ENCODE measurements at places on chromosomes 4 and X. TPM values are rescaled to one million over a fixed set of nuclear protein-coding genes. Genes with fewer than 3 reads are reported as not detected.

DNA sequence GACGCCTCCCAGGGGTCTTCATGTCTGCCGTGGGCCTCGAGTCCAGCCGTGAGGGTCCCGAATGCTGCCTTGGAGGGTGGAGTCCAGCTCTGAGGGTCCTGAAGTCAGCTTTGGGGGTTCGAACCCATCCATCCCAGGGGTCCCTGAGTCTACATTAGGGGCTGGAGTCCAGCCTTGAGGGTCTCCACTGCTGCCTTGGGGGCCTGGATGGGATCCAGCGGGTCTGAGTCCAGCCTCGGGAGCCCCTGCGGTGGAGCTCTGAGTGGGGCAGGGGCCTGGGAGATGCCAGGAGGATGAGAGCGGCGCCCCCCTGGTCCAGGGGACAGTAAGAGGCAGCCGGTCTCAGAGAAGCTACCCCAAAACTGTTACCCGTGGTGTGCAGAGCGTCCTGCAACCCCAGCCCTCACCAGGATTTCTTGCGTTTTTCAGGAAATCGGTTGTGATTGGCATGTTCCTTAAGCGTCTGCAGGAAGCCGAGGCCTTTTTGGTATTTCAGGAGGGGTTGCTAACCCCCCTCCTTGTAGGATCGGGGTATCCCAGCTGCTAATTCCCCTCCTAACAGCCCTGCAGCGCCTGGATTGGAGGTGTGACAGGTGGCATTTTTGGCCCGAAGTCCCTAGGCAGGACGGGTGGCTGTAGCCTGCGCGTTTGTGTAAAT lies 1.7 kb upstream of the GTPBP6 start:
- DNase-seq, result no peak

DNA sequence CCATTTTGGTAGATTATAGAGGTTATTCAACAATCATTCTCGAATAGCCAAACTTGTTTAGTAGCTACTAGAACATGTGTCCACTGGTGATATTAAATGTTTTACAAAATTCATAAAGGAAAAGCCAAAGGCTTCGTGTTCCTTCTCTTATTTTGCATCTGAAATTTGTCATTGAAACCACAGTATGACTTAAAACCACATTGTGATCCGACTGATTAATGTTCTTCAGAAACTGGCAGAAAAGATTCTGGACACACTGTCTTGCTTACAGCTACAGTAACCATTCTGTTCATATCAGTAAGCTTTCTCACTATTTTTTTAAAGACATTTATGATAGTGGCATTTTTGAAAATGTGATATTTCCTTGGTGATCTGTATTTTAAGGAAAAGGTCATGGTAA lies 2.6 kb upstream of the SMARCA1 start:
- no peak for DNase-seq

DNA sequence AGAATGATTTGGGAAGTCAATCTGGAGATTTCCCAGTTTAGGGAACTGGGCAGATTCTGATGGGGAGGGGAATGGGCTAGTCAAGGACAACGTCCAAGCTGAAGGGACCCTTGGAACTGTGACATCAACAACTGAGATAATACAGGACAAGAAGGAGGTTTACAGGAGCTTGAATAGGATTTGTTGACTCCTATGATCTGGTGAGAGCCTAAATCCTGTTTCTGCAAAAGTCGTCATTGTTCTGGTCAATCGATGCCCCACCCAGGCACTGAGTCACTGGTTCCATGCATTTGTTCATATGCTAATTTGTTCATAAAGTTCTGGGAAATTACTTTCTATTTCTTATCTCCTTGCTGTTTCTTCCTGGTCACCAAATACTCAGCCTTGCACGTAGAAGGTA lies 15.3 kb upstream of the PDGFRA start:
- no peak for DNase-seq

- no peak for DNase-seq
Measured at GRCh38 chr4:40924793-40925117, 175.0 kb downstream of the NSUN7 start.

Gene TMPRSS11A
- polyA plus RNA-seq, result not detected

Gene CNKSR2
- polyA plus RNA-seq, result 1.3 TPM

Gene CHRDL1
- polyA plus RNA-seq, result 10.5 TPM

Data from renal pelvis (tissue), 12 donors.